ENCODE measurements at places on chromosomes 4 and X.

GRCh38 chr4:118917582-118917981 lies 28.9 kb downstream of the SYNPO2 start:
- DNase-seq = no peak

DNA sequence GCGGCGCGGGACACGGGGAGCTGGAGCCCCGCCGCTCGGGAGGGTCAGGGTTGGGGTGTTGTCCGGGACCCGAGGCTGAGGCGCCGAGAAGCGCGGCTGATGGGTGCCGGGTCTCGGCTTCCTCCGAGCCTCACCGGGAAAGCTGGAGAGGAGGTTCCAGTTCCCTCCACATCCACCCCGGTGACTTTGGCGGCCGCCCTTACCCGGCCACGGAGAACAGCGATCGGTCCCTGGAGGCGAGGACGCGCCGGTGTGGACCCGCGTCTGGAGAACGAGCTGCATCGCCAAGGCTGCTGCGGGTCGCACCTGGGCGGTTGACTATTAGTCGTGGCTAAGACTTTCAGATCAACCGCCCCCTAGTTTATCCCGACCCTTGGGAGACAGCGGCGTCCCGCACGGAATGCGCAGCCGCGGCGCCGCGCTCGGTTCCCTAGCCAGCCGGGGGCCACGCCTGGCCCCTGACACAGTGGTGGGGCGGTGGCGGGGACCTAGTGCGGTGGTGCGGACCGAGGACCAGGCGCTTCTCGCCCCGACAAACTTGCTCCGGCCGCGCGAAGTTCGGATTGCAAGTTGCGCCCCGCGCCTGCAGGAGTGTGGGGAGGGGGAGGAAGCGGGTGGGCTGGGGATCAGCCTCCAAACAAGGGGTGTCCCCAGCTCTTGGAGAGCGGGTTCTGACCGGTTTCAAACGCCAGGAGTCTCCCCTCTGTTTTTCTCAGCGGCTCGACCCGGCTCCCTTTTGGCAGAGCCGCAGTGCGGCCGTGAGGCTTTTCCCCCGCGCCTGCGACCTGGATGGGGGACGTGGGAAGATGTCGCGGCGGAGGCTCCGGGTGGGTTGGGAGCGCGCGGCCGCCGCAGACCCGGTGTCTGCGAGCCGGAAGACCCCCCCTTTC lies 568 bp downstream of the FHDC1 start:
- peak; percentile 43 for DNase-seq

DNA sequence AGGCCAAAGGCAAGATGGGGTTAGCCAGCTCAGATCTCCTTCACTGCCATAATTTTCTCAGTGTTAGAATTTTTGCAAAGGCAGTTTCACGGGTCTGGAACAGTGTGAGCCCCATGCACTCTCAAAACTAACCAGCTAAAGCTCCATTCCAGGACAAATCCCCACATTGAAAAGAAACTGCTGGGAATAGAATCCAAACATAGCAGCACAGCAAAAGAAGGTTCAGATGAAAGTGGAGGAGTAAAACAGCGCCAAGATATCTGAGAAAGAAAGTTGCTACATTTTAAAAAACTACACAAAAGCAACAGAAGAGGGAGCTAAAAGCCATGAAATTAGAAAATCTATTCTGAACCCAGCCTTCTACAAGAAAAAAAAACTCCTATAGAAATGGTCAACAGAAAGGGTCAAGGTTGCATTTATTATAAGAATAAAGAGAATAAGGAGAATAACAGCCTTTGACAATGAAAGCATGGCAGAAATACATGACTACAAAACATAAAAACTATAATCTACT lies 39.6 kb upstream of the SLC7A3 start:
- DNase-seq = peak; percentile 17

DNA sequence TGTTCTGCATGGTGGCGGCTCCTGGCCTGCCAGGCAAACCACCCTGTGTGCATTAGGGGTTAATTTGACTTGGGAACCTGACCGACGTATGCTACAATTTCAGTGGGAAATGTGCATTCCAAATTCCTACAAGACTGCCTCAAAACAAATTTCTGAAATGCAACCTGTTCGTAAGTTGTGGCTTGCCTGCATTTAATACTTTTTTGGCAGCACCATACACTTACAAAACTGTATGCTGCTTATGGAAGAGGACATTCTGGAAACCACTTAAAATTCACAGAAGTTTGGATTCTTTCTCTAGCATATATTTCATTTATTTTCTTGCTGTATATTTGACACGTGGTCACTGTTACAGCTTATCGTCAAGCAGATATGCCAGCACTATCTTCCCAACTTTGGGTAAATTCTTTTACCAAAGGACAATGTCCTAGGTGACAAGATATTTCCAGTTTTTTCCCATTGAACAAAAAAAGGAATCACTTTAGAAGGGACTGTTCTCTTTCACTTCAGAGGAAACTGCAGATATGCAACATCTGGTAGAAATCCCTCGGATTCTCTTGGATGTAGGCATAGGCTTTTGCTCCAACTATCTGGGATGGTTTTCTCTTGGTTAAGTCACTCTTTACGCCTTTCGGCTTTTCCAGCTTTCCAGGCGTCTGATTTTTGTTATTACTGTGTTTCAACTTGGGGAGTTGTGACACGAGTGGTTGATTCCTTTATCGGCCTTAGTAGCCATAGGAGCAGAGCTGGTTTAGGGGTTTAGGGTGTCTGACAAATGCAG lies 9.7 kb upstream of the TENM3 start:
- no peak for DNase-seq

GRCh38 chrX:40268188-40268520 lies 170.4 kb upstream of the BCOR start:
- no peak for DNase-seq

DNA sequence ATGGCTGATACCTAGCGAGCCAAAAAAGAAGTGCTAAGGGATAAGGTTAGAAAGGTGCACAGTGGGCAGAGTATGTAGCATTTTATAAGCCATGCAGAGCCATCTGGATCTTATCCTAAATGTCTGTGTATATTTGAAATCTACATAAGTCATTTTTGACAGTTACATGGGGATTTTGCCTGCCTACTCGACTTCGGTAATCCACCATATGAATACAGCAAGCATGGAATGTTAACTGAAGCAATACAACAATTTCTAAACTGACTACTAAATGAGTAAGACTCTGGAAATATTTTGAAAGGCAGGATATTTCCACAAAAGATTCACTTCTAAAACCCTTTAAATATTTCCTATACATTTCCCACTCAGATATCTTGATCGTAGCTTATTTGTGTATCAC lies 122.5 kb downstream of the KCNIP4 start:
- no peak for DNase-seq

- no peak for DNase-seq
Measured at GRCh38 chr4:156805696-156806095, 165.9 kb downstream of the PDGFC start.

DNA sequence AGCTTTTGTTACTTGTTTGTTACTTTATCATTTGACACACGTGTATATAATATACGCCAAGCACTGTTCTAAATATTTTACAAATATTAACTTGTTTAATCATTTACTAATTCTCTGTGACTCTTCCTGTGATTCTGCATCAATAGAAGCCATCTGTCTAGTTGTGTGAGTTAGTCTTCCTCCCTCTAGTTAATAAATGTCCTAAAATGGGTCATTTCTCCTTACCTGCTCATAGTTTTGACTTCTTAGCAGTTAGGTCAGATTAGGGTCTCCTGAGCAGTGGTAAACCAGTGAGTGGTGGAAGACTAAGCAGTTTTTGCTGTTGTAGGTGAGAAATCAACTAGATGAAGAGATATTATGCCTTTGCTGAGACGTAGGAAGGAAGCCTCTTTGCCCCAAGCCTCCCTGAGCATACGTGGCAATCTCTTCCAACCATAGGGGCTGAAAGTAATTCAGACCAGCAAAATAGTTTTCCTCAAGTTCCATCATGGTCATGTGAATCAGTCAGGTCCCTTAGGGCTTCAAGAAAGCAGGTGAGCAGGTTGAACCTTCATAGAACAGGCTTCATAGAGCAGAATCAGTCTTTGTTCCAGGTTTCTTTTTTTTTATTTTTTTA lies 38.7 kb upstream of the THOC2 start:
- DNase-seq = no peak

GRCh38 chrX:104854188-104854587 lies 288.2 kb downstream of the IL1RAPL2 start:
- DNase-seq = no peak

DNA sequence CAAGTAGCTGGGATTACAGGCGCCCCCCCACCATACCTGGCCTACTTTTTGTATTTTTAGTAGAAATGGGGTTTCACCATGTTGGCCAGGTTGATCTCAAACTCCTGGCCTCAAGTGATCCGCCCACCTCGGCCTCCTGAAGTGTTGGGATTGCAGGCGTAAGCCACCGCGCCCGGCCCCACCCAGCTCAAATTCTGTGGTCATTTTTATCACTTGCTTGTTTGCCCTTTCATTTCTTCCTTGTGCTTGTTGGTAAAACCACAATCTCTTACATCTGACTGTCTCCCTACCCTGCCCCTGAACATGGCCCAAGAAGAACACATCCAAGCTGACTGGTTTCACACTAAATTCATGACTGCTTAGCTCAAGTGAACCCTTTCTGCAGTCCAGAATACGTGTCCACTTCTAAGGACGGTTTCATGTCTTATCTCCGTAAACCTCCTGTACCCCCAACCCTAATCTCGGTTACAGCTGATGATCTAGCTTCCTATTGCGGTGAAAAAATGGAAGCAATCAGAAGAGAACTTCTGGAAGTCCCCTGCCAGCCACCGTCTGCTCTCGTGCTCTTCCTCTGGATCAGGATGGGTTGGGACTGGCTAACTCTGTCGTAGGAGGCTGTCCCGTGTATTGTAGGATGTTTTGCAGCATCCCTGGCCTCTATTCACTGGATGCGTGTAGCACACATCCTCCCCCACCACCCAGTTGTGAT lies 5.4 kb upstream of the RS1 start:
- DNase-seq = no peak

DNA sequence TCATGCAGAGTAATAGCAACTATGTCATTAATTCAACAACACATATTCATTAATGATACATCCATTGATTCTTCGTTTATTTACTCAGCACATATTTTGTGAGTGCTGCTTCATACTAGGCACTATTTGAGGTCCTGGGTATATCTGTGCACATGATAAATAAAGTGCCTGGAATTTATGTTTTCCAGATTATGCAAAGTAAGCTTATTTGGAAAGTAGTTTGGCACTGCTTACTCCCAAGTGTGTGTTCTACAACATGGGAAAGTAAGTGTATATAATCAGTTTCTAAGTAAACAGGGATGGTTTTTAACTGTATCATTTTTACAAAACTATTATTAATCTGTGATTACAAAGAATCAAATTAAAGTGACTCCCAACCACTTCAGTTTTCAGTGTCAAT lies 16.8 kb upstream of the EPGN start:
- DNase-seq = no peak

GRCh38 chr4:76311896-76312331 lies 5.4 kb downstream of the STBD1 start:
- DNase-seq = no peak

- DNase-seq = no peak
Measured at GRCh38 chr4:98828801-98829200, 100.1 kb downstream of the EIF4E start.

GRCh38 chr4:123807866-123808265 lies 411.3 kb downstream of the SPRY1 start:
- no peak for DNase-seq

- no peak for DNase-seq
Measured at GRCh38 chr4:58166490-58166889, 1056.3 kb upstream of the IGFBP7 start.

- DNase-seq = no peak
Measured at GRCh38 chrX:80812176-80812575, 2.5 kb upstream of the BRWD3 start.

DNA sequence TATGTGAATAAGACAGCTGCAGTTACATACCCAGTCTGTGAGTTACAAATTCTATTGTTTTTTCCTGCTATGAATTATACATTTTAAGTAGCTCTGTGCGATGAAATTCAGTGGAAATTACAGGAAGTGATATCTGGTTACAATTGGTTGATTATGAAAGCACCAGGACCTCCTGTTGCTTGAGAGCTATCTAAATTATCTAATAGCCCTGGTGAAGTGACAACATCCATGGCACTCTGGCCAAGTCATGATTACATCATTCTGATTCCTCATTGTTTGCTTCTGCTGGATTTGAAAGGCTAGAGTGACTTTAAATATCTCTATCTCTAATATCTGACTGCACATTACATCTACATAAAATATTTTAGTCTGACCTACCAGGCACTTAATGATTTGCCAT lies 515.0 kb downstream of the CFAP47 start:
- no peak for DNase-seq

DNA sequence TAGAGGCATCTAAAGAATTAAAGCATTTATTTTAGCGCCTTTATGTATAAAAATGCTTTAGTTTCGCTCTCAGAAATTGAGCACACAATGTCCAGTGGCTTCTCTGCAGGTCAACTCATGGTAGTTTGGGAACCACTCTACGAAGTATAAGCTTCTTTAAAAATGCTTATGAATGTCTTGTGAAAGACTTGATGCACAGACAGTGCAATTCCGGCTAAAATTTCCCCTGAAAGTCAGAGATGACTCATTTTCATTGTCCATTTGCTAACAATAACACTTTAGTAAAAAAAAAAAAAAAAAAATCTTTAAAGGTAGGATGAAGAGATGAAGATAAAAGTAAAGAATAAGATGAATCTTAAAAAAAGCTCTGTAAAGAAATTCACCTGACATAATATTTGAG lies 117.2 kb downstream of the PDHA2 start:
- no peak for DNase-seq

- no peak for DNase-seq
Measured at GRCh38 chrX:137430301-137430700, 135.6 kb upstream of the ZIC3 start.

DNA sequence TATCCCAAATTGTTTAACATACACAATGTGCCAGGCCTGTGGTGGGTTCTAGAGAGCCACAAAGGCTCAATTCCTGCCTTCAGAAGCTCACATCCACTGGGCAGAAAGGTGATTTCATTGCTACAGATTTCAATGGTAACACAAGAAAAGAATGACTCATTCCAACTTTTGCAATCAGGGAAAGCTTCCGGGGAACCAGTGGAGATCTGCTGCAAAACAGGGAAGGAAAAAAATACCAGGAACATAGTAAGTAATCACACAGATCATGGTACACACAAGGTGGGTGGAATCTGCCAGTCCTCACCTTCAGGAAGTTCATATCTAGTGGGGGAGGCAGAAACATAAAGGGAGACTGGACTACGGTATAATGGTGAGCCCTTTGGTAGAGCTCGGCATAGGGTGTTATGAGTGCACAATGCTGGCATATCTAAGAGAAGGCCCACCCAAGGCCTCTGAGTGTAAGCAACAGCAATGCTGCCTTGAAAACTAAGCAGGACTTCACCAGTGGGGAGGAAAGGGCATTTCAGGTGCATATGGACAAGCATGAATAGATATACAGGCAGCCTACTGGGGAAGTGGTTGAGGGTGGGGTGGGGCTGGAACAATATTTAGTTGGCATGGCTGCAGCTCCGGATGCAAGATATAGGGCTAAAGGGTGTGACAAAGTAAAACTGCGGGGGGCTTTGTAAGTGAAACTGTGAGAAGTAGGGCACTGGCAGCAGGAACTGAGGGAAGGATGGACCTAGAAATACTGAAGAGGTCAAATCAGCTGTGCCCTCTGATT lies 24.2 kb downstream of the GPRIN3 start:
- no peak for DNase-seq

- no peak for DNase-seq
Measured at GRCh38 chr4:112176596-112176995, 31.3 kb downstream of the FAM241A start.

All from T47D (cell line).